ENCODE measurements at places on chromosomes 1 and 21. TPM values are rescaled to one million over a fixed set of nuclear protein-coding genes. Genes with fewer than 3 reads are reported as not detected.

Gene RPE65
- not detected for total RNA-seq

Gene ESPN
- total RNA-seq = not detected

Gene APCS
- total RNA-seq = not detected

Gene RORC
- not detected for total RNA-seq

Gene SPOCD1
- 18.3 TPM for total RNA-seq

Gene SLC16A4
- 16.4 TPM for total RNA-seq

Gene KIF14
- total RNA-seq = 0.44 TPM

Gene PRPF38A
- total RNA-seq = 11.9 TPM

Gene ALPL
- 104 TPM for total RNA-seq

Gene MASP2
- not detected for total RNA-seq

Gene SLC37A1
- 1.6 TPM for total RNA-seq

Gene TRIM17
- not detected for total RNA-seq
